LHCN-M2 (cell line): ENCODE measurements at places on chromosomes 3 and 15. TPM values are rescaled to one million over a fixed set of nuclear protein-coding genes. Genes with fewer than 3 reads are reported as not detected.

Gene CADM2
- not detected in 2 replicates for total RNA-seq

- peak; percentile 41 for DNase-seq
These were observed 30.7 kb upstream of the CBLB start for GRCh38 chr3:105899516-105899915.

GRCh38 chr3:153903430-153903829 lies 217.8 kb upstream of the ARHGEF26 start:
- DNase-seq, result no peak

Gene GATM
- total RNA-seq, result 0.98 and 1.3 TPM in 2 replicates

- peak; percentile 19 for DNase-seq
These were observed 22.2 kb downstream of the TMEM212 start for GRCh38 chr3:171865191-171865865.

- no peak for DNase-seq
These were observed 34.2 kb downstream of the SEMA5B start for GRCh38 chr3:122993124-122993978.
